ENCODE measurements at places on chromosomes 3 and 15.

- no peak for DNase-seq
Measured at GRCh38 chr15:38084289-38084688, 149.8 kb downstream of the TMCO5A start.

DNA sequence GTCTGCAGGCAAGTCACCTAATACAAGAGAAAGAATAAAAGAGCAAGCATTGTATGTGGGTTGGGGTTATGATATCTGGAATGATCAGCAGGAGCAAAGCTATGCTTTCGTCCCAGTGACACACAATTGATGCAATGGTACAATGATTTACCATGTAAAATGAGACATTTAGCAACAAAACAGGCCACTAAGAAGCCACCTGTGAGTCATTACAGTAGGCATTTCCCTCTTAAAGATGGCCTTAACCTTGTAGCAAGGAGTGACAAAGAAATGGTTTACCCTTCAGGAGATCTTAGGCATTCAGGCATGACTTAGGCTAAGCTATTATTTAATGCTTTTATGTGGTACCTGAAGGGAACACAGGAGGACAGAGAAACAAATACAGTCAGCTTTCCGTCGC is 373.3 kb upstream of the RBMS3 start:
- DNase-seq = no peak

DNA sequence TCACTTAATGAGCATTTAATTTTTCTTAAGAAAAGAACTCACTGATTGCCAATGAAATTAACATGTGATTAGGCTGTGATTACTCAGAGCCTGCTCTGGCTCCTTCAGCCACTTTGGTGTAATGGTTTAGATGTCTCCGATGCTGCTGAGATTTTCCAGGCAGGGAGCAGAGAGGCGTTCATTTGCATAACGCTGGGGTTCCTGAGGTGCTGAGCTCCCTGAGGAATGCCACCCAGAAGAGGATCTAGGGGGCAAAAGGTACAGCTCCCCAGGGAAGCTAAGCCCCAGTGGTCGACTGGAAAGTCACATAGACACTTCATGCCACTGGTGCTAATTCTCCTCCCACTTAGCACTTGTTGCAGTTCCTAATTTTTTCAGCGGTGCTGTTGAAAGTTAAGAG is 119.5 kb downstream of the USP13 start:
- no peak for DNase-seq

DNA sequence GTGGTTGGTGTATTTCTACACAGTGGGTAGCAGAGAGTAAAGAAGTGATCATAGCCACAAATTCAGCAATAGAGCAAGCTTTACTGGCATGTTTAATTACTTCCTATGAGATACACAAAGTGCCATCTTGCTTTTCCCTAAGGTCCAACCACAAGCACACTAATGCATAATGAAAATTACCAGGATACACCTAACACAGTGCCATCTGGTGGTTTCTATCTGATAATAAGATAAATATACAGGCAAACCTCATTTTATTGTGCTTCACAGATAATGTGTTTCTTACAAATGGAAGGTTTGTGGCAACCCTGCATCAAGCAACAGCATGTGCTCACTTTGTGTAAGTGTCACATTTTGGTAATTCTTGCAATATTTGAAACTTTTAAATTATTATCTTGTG is 223.0 kb downstream of the NSUN3 start:
- peak; percentile 6 for DNase-seq

- no peak for DNase-seq
Measured at GRCh38 chr15:79918278-79918677, 21.5 kb upstream of the MTHFS start.

DNA sequence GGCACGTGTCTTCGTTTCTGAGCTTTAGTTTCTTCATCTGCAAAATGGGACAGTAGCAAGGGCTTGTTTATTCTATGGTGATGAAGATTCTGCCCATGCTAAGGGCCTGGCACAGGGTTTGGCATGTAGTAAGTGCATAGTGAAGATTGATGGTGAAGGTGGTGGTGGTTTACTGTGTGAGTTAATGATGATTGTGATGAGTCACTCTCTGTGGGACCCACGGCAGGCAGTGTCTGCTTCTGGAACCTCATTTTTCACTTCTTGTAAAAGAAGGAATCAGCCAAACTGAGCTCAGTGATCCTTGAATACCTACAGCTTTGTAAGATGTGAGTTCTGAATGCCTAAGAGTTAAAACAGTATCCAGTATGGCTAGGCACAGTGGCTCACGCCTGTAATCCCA is 86.2 kb upstream of the LRTM1 start:
- DNase-seq = no peak

- no peak for DNase-seq
Measured at GRCh38 chr3:78894787-78895186, 873.0 kb downstream of the ROBO1 start.

- DNase-seq = no peak
Measured at GRCh38 chr3:12759693-12760565, 870 bp upstream of the TMEM40 start.

GRCh38 chr15:64897345-64897985 is 14.2 kb upstream of the ANKDD1A start:
- no peak for DNase-seq

DNA sequence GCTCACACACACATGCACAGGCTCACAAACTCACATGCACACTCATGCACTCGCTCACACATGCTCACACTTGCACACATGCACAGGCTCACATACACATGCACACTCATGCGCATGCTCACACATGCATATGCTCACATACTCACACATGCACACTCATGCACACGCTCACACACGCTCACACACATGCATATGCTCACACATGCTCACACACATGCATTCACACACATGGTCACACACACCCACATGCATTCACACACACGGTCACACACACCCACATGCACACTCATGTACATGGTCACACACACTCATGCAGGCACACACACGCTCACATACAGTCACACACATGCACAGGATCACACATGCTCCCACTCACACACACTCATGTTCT is 132.8 kb upstream of the SMAD3 start:
- no peak for DNase-seq

Measured in NCI-H2081 treated with DMSO at 0.1 percent for 48 hours (cell line).